Stimulated activated CD4-positive, alpha-beta T cell treated with anti-CD3 and anti-CD28 coated beads, Interleukin-12 subunit alpha, Interleukin-12 subunit beta, amount 100 ng/mL, for 48 hours (primary cell): ENCODE measurements at places on chromosomes 6 and 20.

GRCh38 chr6:170448751-170449630 lies 104.1 kb downstream of the PSMB1 start:
- DNase-seq, result no peak

DNA sequence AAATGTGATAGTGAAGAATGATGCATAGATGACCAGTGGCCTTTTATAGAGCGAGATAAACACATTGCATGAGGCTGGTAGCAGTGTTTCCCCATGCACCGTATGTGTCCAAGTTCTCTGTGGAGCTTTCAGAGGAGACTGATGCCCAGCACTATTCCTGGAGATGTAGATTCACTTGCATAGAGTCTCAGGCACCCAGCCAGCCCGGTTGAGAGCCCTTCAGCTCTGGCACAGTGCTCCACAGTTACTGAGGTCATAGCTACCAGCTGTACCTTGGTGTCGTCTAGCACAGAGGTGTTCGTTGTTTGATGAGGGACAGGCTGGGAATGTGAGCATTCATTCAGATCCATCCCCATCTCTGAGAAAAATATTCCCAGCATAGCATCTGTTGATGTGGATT lies 328.9 kb downstream of the FARS2 start:
- DNase-seq, result no peak

GRCh38 chr6:35562060-35562459 lies 49.4 kb upstream of the TULP1 start:
- DNase-seq, result no peak

- no peak for DNase-seq
Observed at GRCh38 chr20:10715035-10715434, 41.2 kb upstream of the JAG1 start.

- DNase-seq, result no peak
Observed at GRCh38 chr20:19624221-19624965, 133.7 kb upstream of the RIN2 start.

DNA sequence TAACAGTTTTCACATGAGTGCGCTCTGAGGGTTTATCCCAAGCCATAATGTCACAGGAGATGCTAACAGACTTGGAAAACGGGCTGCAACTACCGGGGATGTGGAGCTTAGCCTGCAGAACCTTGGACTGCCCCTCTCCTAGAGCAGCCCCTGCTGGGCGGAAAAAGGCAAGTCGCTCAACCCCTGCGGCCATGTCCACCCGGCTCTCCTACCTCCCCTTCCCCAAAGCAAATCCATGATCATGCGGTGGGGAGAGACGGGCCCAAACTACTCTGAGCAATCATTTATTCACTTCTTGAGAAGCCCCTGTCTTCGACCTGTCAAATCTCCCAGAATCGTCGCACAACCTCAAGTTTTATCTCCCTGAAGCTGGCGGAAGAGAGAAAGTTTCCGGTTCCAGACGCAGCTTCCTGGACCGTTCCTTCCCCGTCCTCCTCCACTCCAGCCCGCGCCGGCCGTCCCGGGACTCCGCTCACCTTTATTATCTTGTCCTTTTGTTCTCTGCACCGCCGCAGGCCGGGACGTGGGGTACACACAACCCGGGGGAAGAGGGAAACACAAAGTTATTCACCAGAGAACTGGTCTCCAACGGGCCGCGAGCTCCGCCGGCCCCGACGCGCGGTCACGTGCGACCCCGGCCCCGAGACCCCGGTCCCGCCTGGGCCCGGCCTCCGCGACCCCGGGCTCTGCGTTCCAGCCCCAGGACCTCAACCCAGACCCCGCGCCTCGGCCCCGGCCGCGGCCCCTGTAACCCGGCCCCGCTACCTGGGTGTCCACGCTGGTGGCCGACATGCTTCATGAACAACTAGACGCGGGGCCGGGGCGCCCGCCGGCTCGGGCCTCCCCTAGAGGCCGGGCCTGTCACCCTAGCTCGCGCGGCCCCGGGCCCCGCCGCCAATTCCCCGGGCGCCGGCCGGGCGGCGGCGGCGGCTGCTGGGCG lies 560 bp downstream of the YTHDF1 start:
- no peak for DNase-seq

DNA sequence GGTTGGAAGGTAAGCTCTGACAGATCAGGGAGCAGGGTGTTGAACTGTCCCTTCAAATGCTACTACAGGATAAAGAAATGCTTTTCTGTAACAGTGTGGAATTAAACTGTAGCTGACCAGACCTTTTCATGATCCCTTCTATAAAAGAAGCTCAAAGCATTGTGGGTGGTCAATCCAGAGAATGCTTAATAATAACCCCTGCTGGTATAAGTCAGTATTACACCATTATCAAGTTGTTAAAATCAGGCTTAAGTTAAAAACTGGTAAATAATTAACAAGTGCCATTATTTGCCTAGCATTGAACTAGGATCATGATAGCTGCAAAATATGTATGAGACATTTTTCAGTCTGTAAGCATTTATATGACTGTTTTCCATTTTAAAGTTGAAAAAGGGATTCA lies 468.9 kb downstream of the PKHD1 start:
- DNase-seq, result no peak

GRCh38 chr20:9498322-9498721 lies 16.1 kb upstream of the LAMP5 start:
- no peak for DNase-seq

- DNase-seq, result no peak
Observed at GRCh38 chr6:36290668-36291620, 21.1 kb downstream of the PNPLA1 start.

DNA sequence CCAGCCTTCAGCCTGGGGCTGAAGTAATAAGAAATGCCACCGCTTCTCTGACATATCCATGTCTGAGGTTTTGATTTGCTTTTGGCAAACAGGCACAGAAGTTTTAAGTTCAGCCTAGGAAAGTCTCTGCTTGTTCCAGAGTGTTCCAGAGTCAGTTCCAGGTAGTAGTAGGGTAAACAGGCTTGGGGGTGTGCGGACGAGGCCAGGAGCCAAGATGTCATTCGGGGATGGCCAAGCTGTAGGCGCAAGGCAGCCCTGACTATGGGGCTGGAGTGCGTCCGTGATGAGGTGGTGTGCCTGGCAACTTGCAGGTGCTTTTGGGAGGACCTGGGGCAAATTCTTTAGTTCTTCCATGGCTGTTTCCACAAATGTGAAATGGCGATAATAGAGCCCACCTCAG lies 60.3 kb downstream of the IRF4 start:
- DNase-seq, result no peak

DNA sequence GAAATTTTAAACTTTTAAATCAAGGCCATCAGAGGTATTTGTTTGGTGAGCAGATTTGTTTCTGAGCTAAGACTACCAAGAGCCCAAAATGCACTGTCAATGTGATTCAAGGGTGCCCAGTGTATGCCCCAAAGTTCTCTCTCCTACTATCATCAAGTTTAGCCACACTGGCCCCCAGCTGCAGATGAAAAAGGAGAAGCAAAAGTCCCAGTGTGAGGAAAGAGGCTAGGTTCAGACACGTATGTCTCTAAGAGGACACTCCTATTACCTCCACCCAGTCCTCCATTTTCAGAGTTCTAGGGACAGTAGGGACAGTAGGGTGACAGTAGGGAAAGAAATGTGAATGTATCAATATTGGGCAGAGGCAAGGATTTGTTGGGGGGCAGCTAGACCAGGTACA lies 230.8 kb downstream of the CD83 start:
- DNase-seq, result no peak
